NCI-H2081 treated with DMSO at 0.1 percent for 48 hours (cell line): ENCODE measurements at places on chromosomes 12 and 14.

GRCh38 chr14:86104691-86105265, 574.8 kb downstream of the FLRT2 start:
- DNase-seq, result no peak

- no peak for DNase-seq
Observed at GRCh38 chr12:33529031-33529430, 89.4 kb upstream of the SYT10 start.

DNA sequence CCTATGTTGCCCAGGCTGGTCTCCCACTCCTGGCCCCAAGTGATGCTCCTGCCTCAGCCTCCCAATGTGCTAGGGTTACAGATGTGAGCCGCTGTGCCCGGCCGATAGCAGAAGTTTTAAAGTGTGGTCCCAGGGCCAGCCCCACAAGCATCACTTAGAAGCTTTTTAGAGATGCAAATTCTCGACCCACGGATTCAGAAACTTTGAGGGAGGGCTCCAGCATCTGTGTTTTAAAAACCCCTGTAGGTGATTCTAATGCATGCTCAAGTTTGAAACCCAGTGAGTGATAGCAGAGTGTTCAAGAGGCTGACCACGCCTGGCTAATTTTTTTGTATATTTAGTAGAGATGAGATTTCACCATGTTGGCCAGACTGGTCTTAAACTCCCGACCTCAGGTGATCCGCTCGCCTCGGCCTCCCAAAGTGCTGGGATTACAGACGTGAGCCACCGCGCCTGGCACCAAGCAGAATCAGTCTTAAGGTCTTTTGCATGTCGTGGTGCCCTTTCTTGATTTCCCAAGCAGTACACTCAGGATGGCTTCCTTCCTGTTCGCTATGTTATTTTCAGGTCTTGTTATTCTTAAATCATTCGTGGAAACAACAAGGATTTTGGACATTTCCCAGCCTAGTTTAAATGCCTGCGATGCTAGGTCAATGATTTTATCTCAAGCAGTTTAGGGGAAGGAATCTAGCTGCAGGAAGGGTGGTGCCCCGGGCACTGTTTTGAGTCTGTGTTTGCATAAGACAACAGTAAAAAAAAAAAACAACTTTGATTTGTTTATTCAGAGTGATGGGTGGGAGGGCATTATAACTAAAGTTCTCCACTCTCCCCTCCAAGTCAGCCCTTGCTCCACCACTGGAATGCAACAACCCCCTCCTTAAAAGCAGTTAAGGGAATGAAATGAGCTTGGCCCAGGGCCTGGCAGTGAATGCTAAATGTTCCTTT, 9.2 kb upstream of the RILPL2 start:
- DNase-seq, result no peak

DNA sequence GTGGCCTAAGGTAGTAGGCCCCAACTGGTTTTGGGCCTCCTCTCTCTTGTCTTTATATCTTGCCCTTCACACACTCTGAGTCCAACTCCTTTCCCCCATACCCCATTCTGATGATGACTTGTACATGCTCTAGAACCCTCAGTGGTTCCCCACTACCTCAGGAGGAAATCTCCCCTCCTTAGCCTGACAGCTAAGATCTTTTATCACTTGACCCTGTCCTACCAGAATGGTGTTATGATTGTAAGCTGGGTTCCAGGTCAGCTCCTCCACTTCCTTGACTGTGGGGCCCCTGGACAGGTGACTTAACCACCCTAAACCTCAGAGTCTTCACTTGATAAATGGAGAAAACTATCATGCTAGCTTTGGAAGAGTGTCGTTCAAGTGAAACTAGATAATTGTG, 9.4 kb upstream of the MYL2 start:
- no peak for DNase-seq

- no peak for DNase-seq
Observed at GRCh38 chr12:89105243-89105642, 247.1 kb downstream of the DUSP6 start.

DNA sequence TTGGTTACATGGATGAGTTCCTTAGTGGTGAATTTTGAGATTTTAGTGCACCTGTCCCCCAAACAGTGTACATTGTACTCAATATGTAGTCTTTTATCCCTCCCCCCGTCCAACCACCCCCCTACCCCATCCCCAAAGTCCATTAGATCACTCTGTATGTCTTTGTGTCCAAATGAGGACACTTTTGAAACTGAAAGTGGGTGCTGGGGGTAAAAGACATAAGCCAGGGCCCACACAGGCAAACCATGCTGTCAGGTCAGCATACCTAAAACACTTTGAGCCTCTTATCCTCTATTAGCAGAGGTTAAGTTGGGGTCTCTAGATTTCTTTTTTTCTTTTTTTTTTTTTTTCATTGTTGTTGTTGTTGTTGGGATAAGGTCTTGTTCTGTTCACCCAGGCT, 31.3 kb upstream of the KICS2 start:
- DNase-seq, result no peak

DNA sequence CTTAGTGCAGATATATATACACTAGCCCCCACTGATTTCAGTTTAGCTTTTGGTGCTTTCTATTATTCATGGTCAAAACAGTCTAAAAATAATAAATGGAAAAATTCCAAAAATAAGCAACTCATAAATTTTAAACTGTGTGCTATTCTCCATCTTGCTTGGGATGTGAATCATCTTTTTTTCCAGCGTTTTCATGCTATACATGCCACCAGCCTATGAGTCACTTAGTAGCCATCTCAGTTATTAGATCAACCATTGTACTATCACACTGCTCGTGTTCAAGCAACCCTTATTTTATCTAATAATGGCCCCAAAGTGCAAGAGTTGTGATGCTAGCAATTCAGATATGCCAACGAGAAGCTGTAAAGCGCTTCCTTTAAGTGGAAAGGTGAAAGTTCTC, 73.9 kb upstream of the KRR1 start:
- no peak for DNase-seq

DNA sequence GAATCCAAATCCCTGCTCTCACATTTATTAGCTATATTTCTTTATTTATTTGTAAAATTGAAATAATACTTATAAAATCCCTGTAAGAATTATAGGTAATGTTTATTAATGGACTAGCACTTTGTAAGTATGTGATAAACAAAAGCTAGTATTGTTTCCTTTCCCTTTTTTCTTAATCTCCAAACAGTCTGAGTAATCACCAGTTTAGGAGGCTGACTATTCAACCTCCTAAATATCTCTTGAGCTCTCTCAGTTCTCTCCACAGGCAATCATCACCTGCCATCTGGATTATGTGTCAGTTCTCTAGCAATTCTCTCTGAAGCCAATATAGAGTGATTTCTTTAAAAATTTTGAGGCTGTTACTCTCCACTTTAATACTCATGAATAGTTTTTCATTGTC, 9.2 kb upstream of the LYZ start:
- DNase-seq, result no peak

DNA sequence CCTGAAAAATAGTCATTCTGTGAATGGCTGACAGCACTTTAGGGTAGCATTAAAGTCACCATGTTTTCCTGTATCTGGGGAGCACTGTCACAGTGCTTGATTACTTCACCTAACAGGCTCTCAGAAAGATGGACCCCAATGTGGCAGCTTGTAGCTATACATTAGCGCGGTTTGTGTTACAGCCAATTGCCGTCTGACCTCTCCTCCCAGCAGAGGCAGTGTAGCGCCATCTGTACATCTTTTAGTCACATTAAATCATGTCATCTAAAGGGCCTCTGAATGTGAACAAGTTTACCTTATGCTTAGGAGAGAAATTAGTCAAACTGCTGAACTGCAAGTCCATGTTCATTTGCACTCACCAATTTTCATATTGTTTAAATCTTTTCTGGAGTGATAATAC, 113.7 kb downstream of the LMO3 start:
- no peak for DNase-seq

- no peak for DNase-seq
Observed at GRCh38 chr14:29493849-29494248, 433.8 kb downstream of the PRKD1 start.

DNA sequence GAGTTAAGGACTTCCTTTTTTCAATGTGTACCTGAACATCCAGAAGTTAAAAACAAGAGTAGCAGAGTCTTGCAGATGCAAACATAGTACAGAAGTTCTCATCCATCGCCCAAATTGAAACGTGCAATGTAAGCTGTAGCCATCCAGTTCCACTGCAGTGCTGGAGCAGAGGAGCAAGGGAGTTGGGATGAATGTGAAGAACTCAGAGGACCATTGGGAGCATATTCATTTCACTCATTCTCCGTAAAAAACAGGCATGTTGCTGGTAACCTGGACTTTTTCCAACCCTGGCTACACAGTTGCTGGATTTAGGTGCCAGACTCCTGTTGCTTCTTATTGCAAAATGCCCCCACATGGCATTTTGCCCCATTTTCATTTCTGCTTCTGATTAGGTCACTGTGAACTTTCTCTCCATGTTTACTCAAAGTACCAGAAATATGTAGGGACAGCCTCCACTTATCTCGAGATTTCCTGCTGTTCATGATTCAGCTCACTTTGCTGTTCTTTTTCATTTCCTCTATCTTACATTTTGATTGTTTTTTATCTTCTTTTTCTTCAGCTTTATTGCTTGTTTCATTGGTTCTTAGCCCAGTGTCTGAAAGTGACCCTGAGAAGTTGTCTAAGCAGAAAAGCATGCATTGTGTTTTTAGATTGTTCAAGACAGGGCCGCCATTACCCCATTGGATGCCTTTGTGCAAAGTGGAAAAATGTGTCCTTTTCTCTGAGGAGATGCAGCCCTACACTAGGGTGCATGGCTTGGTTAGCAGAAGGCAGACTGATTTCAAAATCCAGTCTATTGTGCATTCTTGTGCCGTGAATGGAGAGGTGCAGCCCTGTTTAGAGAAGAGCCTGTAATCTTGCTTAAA, 109.0 kb upstream of the AMIGO2 start:
- no peak for DNase-seq

DNA sequence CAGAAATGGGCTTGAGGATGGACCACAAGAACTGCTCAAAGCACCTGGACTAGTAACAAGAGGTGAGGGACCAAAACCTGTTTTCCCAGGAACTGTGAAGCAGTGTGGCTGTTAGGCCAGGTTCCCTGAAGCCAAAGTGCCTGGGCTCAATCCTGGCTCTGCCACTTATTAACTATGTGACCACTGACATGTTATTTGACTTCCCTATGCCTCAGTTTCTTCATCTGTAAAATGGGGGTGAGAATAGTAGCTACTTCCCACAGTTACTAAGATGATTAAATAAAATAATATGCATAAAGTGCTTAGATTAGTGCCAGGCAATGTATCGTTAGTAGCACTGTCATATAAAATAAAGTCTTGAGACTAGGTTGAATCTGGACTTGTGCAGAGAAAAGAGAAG, 25.6 kb downstream of the SMUG1 start:
- no peak for DNase-seq

GRCh38 chr14:92387578-92387977, 64.6 kb downstream of the SLC24A4 start:
- no peak for DNase-seq

- DNase-seq, result no peak
Observed at GRCh38 chr12:92271341-92271740, 125.7 kb upstream of the BTG1 start.
